Mammary epithelial cell (primary cell): ENCODE measurements at places on chromosomes 5 and 9.

DNA sequence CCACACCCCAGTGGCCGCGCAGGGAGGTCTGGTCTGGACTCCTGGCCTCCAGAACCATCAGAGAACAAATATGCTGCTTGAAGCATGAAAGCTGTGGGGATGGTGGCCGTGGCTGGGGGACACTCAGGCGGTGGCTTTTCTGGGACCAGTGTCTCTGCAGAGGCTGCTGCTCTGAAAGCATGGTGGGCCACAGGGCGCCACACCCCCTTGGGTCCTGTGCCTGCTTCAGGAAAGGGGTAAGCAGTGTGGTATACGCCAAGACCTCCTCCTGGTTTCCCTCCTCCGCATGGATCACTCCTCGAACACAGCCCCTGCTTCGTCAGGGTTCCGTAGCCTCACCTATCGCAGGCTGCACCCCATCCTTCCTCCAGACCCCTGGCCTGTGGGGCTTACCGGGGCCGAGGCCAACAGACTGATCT, 19.7 kb upstream of the TERT start:
- DNase-seq: no peak

DNA sequence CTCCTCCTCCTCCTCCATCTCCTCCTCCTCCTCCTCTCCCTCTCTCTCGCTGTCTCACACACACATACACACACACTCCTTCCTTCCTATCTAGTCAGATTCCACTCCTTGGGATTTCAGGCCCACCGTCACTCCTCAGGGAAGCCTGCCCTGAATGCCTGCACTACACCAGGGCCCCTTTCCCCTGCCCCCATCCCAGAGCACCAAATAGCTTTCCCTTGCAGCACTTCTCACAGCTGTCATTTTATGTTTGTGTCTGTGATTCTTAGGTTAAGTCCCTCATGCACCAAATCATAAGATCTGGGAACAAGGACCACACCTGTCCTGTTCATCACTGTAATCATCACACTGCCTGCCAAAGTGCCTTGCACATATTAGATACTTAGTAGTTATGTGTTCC, 86.5 kb upstream of the GABRP start:
- no peak for DNase-seq

- no peak for DNase-seq
Measured at GRCh38 chr5:118544887-118545449, 443.4 kb downstream of the DTWD2 start.

DNA sequence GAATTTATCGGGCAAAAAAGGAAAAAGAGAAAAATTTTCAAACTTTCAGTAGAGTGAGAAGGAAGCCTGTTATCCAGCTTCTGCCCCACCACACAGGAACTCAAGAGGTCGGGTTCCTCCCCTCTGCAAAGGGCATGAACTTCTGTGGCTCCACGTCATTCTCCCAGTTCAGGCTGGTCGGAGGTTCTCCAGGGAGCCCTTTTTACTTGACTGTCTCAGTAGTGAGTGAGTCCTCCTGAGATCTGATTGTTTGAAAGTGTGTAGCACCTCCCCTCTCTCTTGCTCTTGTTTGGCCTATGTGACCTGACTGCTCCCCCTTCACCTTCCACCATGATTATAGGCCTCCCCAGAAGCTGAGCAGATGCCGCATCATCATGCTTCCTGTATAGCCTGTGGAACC, 9.7 kb downstream of the SPINK1 start:
- DNase-seq: no peak

DNA sequence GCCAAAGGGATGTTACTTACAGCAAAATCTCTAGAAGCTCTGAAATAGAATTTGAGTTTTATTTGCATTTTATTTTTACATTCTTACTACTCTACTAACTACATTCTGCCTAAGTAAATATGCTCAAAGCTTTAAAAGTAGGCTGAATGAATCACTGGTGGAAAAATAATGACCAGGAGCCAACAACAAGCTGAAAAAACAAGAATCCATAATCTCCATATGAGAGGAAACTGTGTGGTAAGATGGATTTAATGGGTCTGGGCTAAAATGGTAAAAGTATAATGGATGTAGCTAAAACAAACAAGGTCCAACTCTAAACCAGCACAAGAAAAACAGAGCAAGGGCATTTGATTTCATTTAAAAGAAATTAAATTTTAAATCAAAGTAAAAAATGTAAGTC, 525.8 kb upstream of the FTMT start:
- DNase-seq: no peak

DNA sequence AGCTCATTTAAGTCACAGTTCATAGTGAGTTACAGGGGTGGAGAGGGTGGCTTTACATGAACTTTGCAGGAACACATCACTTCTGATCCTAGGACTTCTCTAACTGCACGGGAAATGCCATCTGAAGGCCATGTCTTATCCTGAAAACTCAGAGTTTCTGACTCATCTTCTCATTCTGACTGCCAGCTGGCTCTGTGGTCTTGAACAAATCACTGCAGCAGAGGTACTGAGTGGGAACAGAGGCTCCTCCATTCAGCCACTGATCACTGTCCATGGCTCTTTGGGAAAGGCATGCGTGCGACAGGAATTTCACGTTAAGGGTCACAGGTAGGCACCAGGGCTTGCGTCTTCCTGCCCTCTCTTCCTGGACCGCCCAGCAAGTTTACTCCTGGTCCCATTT, 114.6 kb upstream of the LRRTM2 start:
- no peak for DNase-seq

DNA sequence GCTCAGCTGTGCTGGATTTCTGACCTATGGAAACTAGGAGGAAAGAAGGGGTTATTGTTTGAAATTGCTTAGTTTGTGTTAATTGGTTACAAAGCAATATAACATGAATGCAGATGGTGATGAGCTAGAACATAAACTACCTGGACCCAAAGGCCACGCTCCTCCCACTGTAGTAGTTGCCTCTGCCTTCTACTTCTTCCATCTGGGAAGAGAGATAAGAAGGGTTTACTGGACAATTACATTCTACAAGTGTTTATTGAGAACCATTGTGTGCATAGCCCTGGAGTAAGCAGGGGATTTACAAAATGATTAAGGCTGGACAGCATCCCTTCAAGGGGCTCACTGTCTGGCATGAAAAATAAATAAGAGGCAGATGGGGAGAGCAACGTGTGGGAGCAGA, 355.3 kb upstream of the TRPC7 start:
- no peak for DNase-seq

- peak; percentile 35 for DNase-seq
Measured at GRCh38 chr5:150044329-150044681, 42.0 kb downstream of the CSF1R start.

- DNase-seq: no peak
Measured at GRCh38 chr9:9341203-9341602, 1271.6 kb downstream of the PTPRD start.

DNA sequence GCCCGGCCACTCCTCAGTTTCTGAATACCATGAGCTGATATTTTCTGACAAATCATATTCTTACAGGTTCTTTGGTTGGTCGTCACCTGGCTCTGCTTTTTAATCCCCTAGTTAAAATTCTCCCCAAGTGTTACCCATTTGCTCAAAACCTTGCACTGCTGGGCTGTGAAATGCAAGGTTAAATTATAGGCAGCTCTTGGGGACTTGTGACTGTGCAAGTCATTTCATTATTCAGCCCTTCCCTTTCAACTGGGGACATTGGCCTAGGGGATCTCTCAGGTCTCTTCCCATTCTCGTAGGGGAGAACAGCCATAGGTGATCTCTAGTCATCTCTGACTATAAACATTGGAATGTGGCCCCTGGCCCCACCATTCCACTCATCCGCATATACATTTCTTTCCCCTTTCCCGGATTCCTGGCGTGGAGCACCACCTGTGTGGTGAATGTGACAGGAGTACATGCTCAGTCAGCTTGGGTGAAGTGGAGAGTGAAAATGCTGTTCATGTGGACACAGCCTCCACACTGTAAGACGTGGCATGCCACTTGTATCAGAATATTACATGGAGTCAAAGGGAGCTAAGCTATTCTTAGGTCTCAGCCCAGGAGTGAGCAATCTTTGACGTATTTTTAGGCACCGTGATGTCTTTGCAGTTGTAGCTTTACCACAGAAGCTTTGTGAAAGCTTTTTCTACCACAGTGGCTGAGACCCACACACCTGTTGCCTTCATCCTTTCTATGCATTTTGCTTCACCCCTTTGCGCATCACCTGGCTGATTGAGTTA, 386.7 kb downstream of the KDM4C start:
- no peak for DNase-seq

- no peak for DNase-seq
Measured at GRCh38 chr9:105027084-105027483, 99.1 kb upstream of the ABCA1 start.

GRCh38 chr9:124510650-124511425, 3.6 kb upstream of the NR5A1 start:
- no peak for DNase-seq

DNA sequence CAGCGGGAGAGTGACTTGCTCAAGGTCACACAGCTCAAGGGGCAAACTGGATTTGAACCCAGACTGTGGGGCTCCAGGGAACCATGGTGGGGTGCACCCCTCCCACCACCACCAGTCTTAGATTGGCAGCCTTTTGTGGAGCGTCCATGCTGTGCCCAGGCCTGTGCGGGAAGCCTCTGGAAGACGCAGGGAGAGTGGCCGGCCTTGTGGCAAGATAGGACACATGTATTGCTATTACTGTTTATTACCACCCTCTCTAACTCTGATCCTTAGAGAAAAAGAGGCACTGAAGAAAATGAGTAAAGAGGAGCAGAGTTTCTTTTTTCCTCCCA, 25.4 kb upstream of the SH3PXD2B start:
- DNase-seq: no peak

DNA sequence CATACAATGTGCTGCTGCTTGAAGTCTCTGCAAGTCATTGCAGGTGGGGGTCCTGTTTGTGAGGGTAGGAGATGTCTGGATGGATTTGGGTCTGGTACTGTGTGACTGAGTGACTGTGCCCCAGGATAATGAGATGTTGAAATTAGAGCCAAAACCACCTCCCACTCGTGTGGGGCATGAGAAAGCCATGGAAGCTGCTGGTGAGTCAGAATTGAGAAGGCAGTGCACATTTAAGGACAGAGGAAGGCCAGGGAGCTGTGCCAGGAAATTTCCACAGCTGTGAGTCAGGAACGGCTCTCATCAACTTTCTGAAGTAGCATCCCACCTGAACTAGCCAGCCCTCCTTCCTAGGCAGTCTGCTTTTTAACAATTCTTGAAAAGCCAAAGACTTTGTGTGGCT, 229.8 kb downstream of the DRD1 start:
- peak; percentile 0 for DNase-seq

DNA sequence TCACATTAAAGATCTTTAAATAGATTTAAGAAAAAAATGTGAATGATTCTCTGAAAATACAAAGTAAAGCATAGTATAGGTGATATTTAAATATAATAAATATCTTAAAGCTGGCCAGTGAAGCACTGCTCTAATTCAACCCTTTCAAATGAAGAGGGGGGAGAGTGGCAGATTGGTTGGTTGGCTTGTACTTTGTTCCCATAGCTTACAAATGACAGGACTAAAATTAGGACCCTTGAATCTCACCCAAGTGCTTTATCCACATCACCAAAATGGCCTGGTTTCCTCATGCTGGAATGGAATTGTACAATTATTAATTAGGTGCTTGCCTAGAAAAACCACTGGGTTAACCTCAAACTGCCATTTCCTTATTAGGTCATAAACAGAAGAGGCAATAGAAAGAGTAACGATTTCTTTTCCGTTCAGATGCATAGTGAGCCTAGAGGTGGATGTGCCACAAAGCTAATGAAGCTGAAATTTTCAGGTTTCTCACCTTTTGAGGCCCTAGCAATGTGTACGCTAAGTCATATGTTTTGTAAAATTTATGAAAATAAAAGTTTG, 354.5 kb upstream of the CDH6 start:
- DNase-seq: no peak

GRCh38 chr9:96344458-96345180, 38.9 kb downstream of the SLC35D2 start:
- peak; percentile 76 for DNase-seq

- no peak for DNase-seq
Measured at GRCh38 chr5:155839251-155840037, 487.5 kb upstream of the SGCD start.

- DNase-seq: no peak
Measured at GRCh38 chr5:2387250-2387633, 364.2 kb downstream of the IRX2 start.

- no peak for DNase-seq
Measured at GRCh38 chr9:129887334-129888292, 52.4 kb downstream of the USP20 start.

DNA sequence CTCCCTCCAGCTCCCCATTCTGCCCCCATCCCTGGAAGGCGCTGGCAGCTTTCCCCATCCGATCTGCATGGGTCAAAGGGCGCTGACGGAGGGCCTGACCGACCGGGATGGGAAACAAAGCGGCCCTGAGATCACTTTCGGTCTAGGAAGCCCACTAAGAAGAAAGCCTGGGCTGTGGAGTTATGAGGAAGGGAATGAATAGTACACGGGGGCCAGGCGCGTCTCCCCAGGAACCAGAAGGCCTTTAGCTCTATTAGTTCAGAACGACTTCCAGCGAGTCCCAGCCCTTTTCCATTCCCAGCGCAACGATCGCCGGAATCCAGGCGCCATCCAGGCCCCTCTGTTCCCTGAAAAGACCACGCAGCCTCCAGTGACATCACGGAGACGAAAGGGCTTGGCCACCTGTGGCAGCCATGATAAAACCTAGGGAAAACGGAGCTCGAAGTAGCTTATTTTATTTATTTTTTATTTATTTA, 70.1 kb upstream of the CCDC180 start:
- DNase-seq: no peak

- peak; percentile 5 for DNase-seq
Measured at GRCh38 chr9:37309136-37309535, 113.4 kb upstream of the GRHPR start.

DNA sequence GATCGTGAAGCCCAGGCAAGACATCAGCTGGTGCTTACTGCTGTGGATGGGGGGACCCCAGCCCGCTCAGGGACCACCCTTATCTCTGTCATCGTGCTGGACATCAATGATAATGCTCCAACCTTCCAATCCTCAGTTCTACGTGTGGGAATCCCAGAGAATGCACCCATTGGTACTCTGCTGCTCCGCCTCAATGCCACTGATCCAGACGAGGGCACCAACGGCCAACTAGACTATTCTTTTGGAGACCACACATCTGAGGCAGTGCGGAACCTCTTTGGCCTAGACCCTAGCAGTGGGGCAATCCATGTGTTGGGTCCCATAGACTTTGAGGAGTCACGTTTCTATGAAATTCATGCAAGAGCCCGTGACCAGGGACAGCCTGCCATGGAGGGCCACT, 960 bp downstream of the PCDHGC5 start:
- DNase-seq: no peak
